GM06990 (cell line): ENCODE measurements at places on chromosomes 2 and 18.

DNA sequence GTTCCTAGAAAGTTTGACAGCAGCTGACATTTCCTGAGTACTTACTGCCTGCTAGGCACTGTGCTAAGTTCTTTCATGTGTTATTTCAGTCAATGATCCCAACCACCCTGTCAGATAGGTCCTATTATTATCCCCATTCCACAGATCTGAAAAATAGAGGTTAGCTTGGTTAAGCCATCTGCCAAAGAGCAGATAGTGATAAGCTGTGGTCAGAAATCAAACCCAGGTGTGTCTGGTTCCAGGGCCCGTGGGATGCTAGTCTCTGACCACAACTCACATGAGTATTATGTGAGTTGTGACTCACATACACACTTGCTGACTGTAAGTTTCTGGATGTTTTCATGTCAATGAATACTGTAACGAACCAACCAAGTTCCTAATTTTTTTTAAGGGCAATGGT is 132.0 kb upstream of the APCDD1 start:
- no peak for DNase-seq

DNA sequence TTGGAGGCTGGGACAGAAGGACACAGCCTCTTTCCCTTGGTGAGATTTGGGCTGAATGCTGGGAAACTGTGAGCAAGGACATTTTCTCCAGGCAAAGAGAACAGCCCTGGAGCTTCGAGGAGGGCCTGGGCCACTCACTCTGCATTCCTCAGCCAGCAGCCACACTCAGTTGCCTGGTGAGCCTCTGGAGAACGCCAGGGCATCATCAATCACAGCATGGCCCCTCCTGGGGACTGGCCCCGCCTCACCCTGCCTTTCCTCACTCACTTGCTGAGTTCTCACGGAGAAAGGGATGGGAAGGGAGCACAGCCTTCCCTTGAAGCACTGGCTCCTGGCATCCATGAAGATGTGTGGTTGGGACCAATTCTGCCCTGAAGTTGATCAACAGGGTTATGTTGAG is 55.0 kb downstream of the APOB start:
- no peak for DNase-seq

GRCh38 chr2:121617042-121617599 is 32.1 kb downstream of the CLASP1 start:
- peak; percentile 30 for DNase-seq

DNA sequence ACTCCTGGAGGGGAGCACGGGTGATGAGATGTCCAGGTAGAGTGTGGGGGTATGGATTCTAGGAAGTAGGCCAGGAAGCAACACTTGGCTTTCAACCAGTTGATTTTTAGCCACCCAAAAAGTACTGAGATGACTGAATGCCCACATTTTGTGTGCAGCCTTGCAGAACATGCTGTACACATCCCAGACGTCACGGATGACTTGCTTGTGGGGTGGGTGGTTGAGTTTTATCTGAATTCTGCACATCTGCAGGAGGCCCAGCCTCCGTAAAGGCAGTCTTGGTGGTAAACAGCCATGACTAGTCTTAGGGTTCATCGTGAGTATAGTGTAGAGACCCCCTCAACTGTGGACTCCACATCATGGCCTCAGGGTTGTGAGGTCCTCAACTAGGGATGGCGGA is 53.3 kb upstream of the CCDC195 start:
- no peak for DNase-seq

GRCh38 chr2:241860184-241861078 is 1.7 kb upstream of the PDCD1 start:
- peak; percentile 11 for DNase-seq

- no peak for DNase-seq
These were observed 82.6 kb downstream of the MBP start for GRCh38 chr18:77049938-77050337.

DNA sequence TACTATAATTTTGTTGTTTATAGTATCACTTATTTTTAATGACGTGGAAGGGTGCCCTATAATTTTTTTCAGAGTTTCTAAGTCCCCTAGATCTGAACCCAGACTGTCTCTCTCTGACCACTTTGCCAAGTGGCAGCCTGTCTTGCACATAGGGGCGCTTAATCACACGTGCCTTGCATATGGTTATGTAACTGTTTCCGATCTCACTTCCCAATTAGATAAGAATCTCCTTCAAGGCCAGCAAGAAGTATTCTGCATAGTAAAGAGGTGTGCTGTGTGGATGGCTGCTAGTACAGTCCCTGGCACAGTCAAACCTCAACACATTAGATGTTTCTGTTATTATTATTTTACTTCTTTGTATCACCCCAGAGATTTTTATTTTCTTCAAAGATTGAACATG is 197.8 kb upstream of the SIX2 start:
- DNase-seq: no peak

DNA sequence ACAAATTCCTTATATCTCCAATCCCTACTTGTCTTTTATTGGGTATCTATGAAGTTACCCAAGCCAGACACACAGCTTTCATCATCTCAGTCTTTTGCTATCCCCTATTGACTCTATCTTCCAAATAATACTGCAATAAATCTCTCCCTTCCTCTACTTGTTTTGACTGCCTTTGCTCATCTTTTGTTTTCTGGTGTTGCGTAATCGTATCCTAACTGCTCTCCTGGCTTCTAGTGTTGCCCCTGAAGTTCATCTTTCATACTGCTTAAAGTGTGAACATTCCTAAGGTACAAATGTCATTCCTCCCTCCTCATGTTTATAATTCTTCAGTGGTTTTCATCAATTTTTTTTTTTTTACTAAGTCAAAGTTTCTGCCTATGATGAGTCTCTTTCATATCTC is 491.3 kb upstream of the DCC start:
- DNase-seq: no peak

- no peak for DNase-seq
These were observed 17.1 kb upstream of the TMEM178A start for GRCh38 chr2:39648580-39648979.

DNA sequence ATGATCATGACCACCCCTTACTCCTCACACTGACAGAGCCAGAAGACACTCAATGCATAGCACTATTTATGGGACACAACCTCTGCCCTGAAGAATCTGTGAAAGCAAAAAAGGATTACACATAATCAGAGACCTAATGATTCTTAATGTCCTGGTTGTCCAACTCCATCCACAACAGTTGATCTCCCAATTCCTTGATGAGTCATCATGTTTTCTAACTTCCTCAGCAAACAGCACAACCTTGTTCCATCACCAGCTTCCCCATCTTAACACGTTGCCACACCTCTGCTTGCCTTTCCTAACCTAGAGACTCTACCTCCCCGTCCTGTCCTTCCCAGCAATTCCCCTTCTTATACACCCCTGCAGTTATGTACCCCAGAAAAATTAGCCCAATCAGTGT is 13.2 kb upstream of the MARCHF4 start:
- DNase-seq: no peak

DNA sequence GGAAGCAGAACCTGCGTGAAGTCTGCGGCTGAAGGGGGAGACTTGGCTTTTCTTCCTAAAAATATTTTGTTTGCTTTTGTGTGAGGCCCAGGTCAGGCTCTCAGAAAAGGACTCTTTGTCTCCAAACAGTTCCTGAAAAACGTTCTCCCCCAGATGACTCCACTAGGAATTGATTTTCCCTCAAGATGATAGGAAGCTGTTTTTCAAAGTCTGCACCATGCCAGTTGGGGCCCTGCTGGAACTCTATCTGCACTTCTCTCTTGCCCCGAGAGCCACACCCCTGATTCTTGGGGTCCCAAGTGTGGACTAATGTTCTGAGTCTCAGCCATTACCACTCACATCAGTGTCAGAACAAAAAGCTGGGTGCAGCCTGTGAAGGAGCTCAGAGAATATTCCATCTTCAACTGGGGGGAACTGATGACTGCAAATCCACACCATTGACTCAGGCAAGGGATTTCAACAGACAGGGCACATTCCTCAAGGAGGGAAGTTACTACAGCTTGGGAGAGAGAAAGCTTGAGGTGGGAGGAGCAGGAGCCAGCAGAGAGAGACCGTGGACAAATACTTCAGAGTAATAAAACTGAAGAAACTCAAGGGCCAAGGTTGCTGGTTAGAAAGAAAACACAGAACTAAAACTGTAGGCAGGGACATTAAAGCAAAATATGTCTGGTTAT is 768.3 kb downstream of the RNF144A start:
- no peak for DNase-seq

DNA sequence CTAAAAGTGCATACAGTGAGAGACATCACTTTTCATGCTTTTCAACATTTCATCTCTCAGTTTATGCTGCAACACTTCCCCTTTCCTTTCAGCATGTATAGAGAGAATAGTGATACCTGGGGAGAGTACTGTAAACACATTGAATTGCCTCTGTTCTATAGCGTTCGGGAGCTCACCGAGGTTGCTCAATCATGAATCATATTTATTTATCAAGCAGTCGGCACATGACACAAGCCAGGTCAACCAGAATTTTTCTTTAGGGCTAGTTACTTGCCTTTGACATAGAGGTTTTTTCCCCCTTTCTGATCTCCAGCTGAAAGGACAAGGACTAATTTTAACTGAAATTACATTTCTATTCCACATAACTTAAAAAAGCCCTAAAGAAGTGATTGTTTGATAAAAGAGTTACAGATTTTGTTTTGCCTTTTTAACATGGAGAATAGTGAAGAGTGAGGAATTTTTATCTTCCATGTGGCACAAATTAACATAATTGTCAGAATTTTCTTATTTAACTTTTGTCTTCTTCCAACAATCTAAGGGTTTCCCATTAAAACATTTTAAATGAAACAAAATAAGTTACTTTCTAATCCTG is 690.9 kb upstream of the TMEFF2 start:
- DNase-seq: no peak

DNA sequence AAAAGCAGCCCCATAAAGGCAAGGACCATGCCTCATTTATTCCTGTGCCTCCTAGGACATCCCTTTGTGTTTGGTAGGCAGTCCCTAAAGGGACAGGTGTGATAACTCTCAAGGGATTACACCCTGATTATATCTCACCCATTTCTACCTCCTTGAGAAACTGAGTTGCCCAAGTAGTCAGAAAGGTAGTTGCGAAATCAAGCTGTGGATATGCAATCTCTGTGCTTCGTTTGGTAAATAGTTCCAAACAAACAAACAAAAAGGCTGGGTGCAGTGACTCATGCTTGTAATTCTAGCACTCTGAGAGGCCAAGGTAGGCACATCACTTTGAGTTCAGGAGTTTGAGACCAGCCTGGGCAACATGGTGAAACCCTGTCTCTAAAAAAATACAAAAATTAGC is 100.2 kb upstream of the ARL5A start:
- DNase-seq: no peak

DNA sequence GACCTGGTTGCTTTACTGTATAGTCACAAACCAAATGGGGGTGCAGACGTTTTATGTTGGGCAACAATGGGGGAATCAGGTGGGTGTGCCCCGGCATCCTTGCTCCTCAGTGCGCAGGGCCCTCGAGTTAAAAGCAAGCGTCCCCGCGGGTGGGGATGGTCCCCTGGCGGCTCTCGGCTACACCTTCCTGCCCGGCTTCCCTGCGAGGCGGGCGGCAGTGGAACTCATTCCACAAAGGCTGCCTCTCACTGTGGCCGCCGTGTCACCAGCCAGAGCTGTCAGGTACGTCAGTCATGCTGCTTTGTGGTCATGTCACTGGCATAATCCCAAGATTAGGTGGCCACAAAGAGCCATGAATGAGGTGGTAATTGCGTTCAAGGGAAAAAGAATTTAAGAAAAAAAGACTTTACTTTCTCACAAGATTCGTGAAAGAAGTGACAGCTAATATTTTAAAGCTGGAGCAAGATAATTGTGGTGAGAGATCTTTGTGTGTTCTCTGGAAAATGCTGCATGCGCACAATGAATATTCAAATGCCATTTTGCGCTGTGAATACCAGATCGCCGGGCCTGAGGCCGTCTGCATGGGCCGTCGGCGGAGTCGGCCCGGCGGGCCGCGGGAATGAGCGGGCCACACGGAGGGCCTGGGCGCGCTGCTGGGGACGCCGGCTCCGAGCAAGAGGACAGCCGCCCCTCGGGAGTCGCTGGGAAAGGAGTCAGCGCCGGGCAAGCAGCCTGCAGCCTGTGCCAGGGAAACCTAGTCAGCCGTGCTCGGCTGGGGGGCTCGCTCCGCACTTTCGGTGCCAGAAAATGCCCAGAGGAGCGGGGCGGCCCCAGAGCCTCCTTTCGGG is 82.3 kb upstream of the LDLRAD4 start:
- peak; percentile 36 for DNase-seq

DNA sequence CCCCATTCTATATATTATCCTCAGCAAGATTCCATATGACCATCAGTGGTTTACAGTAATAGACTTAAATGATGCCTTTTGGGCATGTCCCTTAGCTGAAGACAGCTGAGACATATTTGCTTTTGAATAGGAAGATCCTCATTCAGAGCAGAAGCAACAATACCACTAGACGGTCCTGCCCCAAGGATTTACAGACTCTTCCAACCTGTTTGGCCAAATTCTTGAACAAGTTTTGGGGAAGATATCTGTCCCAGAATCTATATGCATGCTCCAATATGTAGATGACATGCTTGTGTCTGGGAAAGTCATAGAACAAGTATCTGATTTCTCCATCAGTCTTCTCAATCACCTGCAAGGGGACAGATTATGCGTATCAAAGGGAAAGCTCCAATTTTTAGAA is 137.1 kb upstream of the RMP24 start:
- DNase-seq: no peak

GRCh38 chr2:11437602-11438001 is 28.4 kb downstream of the E2F6 start:
- no peak for DNase-seq

DNA sequence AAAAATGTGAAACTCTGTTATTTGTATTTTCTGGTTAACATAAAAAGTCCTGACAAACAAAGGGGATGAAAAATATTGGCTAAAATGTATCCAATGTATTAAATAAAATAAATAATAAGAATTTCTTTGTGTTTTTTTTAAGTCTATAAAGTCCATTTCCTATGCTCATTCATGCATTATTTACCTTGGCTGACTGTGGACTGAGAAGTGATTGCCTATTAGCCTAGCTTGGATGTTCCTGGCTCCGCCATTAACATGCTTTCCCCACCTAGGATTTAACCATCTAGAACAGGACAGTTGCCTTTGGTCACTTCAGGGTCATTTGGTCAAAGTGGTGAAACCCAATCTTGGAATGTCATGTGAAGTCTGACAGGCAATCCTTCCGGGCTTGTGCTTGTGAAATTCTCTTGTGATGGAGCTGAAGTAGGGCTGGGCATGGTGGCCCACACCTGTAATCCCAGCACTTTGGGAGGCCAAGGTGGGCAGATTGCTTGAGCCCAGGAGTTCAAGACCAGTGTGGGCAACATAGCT is 60.4 kb upstream of the TANC1 start:
- no peak for DNase-seq

- no peak for DNase-seq
These were observed 17.4 kb upstream of the DLX2 start for GRCh38 chr2:172120118-172120517.

GRCh38 chr2:118580651-118581050 is 266.8 kb downstream of the EN1 start:
- no peak for DNase-seq

- no peak for DNase-seq
These were observed 18.4 kb upstream of the WIPF1 start for GRCh38 chr2:174615871-174616436.

- no peak for DNase-seq
These were observed 124.7 kb upstream of the RASGRP3 start for GRCh38 chr2:33351781-33352180.
